ENCODE measurements at places on chromosomes 16 and 17.
A peak's percentile ranks its signal among the peaks of the same experiment; 100 is the strongest.

DNA sequence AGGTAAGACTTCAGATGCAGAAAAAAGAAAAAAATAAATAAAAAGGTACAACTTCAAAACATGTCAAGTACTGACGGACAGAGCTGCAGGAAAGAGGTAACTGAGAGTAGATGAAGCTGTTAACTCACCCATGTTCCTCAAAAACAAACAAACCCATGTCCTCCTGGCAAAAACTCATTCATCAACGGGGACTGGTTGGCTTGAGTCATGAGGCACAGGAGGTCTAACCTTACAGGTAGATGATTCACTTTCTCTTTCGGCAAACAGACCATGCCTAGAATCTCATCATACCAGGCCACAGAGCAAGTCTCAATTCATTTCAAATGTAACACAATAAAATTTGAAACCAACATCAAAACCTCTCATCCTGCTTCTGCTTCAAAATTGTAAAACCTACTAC is 12.3 kb upstream of the FASN start:
- DNase-seq, result peak; percentile 43

DNA sequence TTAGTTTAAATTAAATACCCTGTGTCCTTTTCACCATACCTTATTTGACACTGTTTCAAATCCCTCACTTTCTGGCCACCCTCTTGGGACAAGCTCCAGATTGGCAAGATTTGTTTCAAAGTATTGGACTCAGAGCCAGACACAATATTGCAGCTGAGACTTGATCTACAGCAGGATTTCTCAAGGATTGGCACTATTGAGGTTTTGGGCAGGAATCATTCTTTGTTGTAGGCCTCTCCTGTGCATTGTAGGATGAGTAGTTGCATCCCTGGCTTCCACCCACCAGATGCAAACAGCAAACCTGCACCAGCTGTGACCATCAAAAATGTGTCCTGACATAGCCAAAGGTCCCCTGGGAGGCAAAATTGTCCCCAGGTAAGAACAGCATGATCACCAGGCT is 181.2 kb downstream of the CHD9NB start:
- no peak for DNase-seq

GRCh38 chr16:49528060-49528865 is 154.7 kb downstream of the C16orf78 start:
- DNase-seq, result peak; percentile 51

DNA sequence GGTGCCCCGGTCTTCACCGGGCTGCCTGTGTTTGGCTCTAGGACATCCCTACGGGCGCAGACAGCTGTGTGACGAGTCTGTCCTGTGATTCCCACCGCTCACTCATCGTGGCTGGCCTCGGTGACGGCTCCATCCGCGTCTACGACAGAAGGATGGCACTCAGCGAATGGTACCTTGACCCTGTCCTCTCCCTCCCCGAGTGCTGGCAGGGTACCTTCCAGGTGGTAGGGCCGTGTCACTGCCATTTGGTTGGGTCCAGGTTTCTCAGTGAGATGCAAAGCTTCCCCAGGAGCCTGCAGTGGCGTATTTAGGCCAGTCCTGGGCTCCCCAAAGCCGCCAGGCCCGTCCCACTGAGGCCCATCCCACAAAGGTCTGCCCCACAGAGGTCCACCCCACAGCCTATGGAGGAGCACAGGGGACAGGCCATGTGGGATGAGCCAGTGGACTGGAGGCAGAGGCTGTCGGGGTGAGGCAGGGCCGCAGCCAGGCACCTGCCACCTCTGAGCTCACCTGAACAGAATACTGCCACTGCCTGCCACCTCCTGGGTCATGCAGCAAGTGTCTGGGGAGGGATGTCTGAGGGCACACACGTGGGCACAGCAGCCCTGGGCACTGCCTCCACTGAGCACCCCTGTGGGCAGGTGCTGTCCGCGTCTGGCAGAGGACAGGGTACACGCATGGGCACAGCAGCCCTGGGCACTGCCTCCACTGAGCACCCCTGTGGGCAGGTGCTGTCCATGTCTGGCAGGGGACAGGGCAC is 31.4 kb upstream of the CHMP6 start:
- no peak for DNase-seq

DNA sequence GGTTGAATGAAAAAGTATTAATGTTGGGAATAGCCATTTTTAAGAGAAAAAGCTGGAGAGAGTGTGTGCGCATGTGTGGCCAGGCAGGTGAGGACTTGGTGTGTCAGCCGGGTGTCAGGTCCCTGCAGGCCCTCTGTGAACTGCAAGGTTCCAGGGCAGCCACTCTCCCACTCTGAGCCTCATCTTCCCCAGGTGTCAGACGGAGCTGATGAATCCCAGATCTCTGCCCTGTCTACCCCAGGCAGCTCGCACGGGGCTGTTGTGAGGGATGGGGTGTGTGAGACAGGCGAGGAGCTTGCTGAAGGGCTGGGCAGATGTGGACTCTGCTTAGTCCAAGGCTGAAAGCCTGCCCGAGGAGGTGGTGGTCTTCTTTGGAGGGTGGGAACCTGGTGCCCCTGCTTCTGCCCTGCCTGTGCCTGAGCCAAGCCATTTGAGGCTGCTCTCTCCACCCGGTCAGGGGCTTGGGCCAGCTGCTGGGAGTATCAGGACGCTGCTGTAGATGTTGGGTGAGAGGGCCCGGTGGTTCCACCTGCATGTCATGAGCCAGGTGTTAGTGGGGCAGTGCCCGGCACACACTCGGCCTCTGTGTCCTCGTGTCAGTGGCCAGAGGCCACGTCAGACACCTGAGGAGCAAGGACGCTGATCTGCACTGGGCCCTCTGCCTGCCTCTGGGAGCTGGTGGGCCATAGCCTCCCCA is 122.4 kb downstream of the RAB11FIP4 start:
- no peak for DNase-seq

- DNase-seq, result no peak
These were observed 169.0 kb upstream of the IRX6 start for GRCh38 chr16:55154956-55155355.

DNA sequence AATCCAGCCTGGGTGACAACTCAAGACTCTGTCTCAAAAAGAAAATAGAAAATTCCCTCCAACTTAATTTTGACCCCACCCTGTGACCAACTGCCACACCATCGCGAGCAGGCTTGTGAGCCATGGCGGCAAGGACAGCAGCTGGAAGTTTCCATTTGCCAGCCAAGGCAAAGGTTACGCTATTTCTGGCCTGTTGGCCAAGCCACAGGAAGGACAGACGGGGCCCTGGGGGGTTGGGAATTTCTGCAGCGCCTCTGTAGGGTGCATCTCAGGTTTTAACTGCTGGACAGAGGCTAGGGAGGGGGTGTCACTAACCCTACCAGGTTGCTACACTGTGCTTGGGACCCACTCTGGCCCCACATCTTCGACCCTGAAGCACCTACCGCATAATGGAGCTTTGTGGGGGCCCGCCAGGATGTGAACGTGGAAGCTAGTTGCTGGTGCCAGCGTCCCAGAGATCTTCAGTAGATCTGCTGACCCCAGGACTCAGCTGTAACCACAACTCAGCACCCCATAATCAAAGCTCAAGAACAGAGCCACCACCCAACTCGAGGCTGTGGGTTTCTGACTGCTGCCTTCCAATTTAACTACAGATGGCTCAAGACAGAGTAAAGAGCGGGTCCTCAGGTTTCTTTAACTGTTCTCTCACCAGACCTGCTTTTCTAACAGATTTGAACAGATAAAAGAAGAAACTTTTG is 10.9 kb downstream of the KIFC3 start:
- DNase-seq, result no peak

DNA sequence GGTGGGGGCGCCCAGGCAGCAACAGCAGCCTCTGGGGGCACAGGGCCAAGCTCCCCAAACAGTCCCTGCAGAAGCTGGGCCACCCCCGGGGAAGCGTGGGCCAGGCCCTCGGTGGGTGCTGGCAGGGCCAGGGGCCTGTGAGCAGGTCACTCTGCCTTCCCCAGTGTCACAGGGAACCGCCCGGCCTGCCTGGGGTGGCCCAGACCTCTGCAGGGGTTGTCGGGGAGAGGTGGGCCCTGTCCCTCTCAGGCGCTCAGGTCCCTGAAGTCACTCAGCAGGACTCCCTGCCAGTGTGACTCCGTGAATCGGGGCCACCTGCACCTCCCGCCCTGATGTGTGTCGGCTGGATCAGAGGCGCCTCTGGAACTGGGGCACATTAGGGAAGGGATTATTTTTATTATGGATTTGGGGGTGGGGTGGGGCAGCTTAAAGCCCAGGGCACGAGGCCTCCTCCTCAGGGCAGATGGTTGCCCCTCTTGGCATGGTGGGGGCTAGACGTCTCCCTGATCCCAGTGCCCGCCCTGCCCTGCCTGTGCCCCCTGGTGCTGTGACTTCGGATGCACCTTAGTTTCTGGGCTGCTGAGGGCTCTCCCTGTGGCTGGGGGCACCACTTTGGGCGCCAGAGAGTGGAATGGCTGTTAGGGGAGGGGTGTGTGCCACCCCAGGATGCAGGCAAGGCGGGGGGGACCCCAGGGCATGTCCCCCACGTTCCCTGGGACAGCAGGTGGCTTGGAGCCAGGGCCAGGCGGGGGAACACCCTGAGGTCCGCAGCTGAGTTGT is 1.2 kb upstream of the GNG13 start:
- no peak for DNase-seq

DNA sequence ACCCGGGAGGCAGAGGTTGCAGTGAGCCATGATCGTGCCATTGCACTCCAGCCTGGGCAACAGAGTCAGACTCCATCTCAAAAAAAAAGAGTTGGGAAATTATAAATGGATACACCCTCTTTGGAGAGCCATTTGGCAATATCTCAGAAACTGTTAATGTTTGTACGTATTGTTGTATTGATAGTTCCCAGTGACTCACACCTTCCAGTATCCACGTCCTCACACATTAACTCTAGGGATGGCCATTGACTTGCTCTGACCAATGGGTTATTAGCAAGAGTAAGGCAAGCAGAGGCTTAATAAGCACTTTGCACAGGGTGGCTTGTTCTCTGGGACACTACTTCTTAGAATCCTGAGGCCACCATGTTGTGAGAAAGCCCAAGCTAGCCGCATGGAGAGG is 107.6 kb upstream of the LHX1 start:
- DNase-seq, result no peak

DNA sequence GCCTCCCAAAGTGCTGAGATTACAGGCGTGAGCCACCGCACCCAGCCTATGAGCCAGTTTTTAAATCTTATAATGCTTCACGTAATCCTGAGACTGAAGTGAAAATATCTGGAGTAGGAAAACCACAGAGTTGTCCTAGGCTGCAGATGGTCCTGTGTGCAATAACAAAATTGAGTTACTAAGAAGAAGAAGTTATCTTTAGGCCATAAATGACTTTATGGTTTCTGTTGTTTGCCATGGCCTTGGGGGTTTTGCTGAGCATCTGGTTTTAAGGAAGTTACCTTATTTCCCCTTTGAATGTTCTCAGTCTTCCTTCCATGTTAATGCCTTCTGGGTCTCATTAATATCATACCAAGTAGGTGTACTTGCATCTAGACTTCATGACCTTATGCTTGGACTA is 16.5 kb downstream of the NMT1 start:
- DNase-seq, result no peak

GRCh38 chr17:78120971-78121800 is 7.4 kb downstream of the TMC6 start:
- no peak for DNase-seq

Measured in stimulated activated CD4-positive, alpha-beta T cell treated with anti-CD3 and anti-CD28 coated beads, Interleukin-1b, Interleukin-23, amount 100 ng/mL, for 48 hours (primary cell).